ENCODE measurements at places on chromosomes 12 and 14. TPM values are rescaled to one million over a fixed set of nuclear protein-coding genes. Genes with fewer than 3 reads are reported as not detected.

- no peak for DNase-seq
These were observed 139.9 kb upstream of the G2E3 start for GRCh38 chr14:30419037-30419436.

DNA sequence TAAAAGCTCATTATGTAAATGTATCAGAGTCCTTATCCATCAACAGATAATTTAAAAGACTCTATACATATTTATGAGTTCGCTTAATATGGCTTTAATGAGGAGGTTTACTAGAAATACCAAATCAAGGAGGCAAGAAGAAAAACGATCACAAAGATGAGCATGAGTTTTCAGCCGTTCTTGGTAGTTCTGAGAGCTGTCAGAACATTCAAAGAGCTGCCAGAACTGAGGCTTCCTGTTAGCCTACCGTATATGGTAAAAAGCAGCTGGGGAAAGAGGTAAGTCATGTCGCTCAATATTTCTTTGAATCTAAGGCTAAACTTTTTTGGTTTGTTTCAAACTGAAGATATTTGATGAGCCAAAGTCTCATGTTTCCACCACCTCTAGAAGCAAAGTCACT is 115.3 kb upstream of the PLXNC1 start:
- DNase-seq: no peak

DNA sequence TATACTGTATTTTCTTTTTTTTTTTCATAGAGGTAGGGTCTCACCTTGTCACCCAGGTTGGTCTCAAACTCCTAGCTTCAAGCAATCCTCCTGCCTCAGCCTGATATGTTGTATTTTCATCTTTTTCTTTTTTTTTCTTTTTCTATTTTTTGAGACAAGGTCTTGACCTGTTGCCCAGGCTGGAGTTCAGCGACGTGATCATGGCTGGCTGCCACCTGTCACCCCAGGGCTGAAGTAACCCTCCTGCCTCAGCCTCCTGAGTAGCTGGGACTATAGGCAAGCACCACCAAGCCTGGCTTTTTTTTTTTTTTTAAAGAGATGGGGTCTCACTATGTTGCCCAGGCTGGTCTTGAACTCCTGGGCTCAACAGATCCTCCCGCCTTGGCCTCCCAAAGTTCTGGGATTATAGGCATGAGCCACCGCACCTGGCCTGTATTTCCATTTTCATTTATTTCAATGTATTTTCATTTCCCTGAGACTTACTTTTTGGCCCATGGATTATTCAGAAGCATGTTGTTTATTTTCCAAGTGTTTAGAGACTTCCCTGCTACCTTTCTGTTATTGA is 16.2 kb upstream of the ARF6 start:
- no peak for DNase-seq

Gene ADGRD1
- total RNA-seq: 0.05 TPM

Gene SLCO1B1
- not detected for total RNA-seq

Gene RASAL1
- 16.3 TPM for total RNA-seq

Measured in renal cortical epithelial cell (primary cell).